ENCODE measurements at places on chromosomes 7 and 10.

- DNase-seq = no peak
Measured at GRCh38 chr10:31384589-31384949, 65.6 kb downstream of the ZEB1 start.

DNA sequence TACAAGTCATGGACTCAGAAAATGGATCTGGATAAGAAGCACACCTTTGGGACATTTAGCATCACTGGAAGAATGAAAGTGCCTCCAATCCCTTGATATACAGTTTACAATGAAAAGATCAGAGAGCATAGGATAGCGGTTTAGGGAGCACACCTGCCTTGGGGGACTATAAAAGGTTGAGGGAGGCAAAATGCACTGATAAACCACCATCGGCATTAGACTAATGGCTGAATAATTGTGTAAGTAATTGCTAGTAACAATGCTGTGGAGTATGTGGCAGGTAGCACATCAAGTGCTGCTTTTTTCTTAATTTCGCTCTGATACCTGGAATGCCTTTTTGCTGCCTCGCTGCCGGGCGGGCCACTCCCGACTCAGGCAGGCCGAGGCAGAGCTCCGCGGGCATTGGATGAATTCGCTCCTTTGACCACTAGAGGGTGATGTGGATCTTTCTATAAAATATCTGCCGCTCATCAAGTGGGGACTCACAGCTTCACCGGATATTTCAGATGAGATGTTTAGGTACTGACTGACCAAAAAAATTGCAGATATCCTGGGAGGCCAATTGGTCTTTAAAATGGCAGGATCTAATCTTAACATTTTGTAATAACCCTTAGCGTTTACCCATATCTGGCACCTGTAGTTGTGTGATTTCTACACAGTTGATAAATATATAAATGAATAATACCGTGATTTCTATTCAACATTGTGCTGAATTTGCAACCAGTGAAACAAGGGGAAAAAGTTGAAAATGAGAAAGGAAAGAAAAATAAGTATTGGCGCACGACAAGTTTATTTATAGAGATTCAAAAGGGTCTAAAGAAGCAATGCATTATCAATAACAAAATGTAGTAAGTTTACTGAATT is 116.8 kb upstream of the PRSS1 start:
- peak; percentile 44 for DNase-seq

GRCh38 chr7:115933471-115933870 is 97.1 kb downstream of the TFEC start:
- no peak for DNase-seq

DNA sequence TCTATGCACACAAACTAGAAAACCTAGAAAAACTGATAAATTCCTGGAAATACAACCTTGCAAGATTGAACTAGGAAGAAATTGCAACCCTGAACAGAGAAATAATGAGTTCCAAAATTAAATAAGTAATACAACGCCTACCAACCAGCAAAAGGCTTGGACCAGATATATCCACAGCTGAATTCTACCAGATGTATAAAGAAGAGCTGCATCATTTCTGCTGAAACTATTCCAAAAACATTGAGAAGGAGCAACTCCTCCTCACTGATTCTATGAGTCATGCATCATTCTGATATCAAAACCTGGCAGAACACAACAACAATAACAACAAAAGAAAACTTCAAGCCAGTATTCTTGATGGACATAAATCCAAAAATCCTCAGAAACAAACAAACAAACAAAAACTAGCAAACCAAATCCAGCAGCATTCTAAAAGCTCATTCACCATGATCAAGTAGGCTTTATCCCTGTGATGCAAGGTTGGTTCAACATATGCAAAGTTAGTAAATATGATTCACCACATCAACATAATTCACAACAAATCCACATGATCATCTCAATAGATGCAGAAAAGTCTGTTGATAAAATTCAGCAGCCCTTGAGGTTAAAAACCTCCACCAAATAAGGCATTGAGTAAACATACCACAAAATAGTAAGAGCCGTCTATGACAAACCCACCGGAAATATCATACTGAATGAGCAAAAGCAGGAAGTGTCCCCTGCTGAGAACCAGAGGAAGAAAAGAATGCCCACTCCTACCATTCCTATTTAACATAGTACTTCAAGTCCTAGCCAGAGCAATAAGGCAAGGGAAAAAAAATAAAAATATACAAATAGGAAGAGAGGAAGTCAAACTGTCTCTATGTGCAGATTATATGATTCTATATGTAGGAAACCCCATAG is 98.2 kb downstream of the PCDH15 start:
- DNase-seq = no peak

GRCh38 chr10:11724938-11725776 is 17.0 kb upstream of the ECHDC3 start:
- DNase-seq = no peak
